HuH-7.5 (cell line): ENCODE measurements at places on chromosomes 7 and 10.

DNA sequence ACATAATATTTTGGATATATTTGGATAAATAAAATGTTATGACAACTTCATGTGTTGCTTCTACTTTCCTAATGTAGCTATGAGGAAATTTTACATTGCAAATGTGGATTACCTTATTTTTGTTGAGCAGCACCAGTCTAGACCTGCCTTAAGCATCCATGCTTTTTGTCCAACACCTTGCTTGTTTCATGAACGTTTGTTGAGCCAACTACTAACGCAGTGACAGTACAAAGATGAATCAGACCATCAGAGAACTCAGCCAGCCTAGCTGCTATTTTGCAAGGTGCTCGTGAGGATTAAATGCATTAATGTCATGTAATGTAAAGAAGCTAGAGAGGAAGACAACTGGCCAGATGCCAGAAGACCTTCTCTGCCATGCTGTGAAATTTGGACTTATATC is 1.1 kb upstream of the ZC3HAV1L start:
- DNase-seq: no peak

GRCh38 chr7:2567679-2568278 is 9.0 kb downstream of the IQCE start:
- no peak for DNase-seq

DNA sequence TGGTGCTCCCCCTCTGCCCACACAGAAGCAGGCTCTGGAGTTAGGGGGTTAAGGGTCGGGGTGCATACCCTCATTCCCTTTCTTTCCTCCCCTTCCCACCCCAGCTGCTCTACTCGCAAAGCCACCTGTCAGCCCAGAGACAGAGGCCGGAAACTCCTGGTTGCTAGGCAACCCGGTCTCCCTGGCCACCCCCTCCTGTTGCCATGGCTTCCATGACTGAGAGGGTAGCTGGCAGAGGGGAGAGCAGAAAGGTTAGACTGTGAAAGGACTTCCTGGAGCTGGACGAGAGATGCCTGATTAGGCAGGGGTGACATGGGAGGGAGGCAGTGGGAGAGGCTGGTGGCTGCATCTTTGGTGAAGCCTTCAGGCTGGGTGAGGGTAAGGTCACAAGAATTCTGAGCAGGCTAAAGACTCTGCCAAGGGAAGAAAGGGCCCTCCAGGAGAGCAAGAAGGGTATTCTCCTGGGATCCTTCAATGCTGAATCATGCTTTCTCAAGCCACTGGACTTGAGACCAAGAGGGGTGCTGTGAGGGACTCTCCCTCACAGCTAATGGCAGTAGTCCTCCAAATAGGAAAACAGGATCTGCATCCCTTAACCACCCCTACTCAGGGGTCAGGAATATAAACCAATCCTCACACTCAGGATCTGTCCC is 5.4 kb downstream of the PSD start:
- no peak for DNase-seq

DNA sequence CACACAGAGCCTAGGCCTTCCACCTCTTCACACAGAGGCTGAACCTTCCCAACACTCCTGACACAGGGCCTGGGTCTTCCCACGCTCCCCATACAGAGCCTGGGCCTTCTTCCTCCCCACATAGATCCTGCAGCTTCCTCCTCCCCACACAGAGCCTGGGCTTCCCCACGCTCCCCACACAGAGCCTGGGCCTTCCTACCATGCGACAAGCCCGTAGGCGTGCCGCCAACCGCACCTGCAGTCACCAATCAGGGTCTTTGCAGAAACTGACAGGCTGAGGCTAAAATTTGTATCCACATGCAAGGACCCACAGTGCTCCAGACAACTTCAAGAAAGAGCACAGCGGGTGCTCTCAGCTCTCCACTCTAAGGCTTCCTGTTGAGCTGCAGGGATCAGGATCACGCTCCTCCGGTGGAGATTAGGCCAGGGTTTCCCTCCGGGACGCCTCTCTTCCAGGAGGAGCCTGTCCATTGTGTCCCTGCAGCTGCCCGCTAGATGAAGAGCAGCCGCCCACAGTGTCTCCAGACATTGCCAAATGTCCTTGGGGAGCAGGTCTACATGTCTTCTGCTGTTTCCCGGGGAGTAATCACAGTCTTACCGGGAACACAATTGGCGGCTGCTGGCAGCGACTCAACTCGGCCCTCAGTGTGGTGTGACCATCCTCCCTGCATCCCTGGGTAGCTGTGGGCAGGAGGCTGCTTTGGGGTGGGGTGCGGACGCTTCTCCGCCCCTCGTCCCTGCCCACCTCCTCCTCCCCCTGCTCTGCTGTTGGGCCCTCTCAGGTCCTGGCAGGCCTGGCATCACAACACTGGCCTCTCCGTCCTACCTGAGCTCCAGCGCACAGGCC is 9.7 kb downstream of the CFAP46 start:
- DNase-seq: no peak

- DNase-seq: no peak
Observed at GRCh38 chr7:44321796-44322195, 3.6 kb downstream of the CAMK2B start.

- no peak for DNase-seq
Observed at GRCh38 chr10:12633776-12634620, 284.7 kb downstream of the CAMK1D start.

GRCh38 chr7:84548366-84549365 is 354.1 kb upstream of the SEMA3A start:
- DNase-seq: no peak

- DNase-seq: no peak
Observed at GRCh38 chr10:99761365-99761764, 21.1 kb upstream of the ABCC2 start.

GRCh38 chr10:22539579-22540298 is 174.6 kb downstream of the PIP4K2A start:
- no peak for DNase-seq

GRCh38 chr10:43461950-43462349 is 25.0 kb downstream of the ZNF487 start:
- DNase-seq: peak; percentile 30
